8988T (cell line): ENCODE measurements at places on chromosomes 13 and 19.

DNA sequence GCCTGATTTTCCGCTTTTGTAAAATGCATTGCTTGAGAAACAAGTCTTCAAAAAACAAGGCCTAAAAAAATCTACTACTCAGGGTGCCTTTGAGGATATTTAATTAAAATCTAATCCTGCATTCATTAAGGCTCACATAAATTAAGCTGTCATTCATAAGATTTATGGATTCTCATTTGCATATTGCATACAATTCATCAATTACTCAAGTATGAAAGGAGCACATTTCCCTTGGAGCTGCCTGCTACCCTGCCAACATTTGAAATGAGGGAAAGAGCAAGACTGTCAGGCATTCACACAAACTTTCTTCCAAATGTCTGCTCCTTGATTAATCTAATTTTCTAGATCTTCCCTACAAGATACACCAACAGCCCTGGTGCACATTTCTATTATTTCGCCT lies 140.0 kb downstream of the DACH1 start:
- DNase-seq, result no peak

GRCh38 chr13:90880790-90881189 lies 466.7 kb upstream of the MIR17HG start:
- DNase-seq, result no peak

- DNase-seq, result no peak
Measured at GRCh38 chr13:110274687-110275086, 32.3 kb downstream of the COL4A1 start.

- no peak for DNase-seq
Measured at GRCh38 chr13:80778297-80778696, 437.4 kb upstream of the SPRY2 start.

- no peak for DNase-seq
Measured at GRCh38 chr13:98665638-98665995, 86.9 kb downstream of the SLC15A1 start.

DNA sequence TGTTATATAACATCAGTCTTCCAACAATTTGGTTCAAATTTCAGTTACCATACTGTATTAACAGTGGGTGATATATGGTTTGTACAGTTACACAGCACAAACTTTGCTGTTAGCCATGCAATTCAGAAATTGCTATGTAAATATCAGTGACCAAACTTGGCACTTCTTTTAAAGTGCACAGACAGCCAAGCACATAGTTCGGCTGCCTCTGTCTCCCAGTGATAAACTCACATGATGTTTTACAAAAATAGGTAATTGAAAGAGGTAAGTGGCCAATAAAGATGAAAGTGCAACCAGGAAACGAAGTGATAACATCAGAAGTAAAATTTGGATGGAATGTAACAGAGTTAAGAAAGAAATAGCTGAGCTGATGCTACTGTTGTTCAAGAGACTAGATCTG lies 143.9 kb downstream of the PCDH9 start:
- no peak for DNase-seq
